ENCODE measurements at places on chromosomes 5 and 9.

- no peak for DNase-seq
Observed at GRCh38 chr9:128469070-128469469, 13.3 kb downstream of the ODF2 start.

DNA sequence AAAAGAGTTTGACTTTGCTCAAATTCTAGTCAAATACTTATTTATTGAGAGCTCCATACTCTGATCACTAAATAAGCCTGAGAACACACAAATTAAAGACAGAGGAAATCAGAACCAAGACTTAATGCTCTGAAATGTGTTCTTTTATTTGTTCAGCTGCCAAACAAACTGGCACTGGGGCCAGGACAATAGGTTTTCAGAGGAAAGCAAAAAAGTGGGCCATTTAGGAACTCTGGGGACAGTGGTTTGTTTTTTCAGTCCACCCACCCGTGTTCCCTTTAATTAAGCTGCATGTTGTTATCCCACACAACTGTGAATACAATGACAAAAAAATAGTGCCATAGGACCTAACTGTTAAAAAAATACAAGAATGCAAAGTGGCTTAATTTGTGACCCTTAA, 95.4 kb upstream of the RETREG1 start:
- DNase-seq = no peak

DNA sequence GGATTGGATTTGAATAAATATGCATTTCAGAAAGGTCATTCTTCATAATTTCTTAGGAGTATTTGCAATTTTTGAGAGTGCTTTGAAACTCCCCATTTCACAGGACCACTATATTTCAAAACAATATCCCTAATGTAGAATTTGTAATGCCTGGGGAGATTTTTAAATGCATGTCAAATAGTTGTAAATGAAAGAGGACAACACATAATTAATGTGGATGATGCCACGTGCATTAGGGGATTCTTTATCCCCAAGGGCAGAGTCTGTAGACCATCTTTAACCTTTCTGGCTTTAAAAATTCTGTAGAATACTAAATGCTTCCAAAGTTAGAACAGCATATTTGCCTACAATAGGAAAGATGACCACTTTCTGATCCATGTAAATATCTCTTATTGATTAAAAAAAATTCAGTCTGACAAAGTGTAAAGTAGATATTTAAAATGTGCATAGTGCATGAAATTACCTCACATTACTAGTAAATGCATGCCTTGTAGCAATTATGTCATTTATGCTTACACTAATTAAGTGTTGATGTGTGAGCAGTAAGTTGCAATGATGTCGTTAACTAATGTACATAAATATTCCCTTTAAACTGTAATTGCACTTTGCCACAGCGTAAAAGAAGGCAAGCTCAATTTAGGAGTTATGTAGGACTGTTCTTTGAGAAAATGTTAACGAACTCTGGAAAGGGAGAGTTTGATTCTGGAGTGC, 416.1 kb downstream of the PSAT1 start:
- no peak for DNase-seq

- DNase-seq = no peak
Observed at GRCh38 chr5:74093561-74093960, 467.6 kb downstream of the ARHGEF28 start.

- no peak for DNase-seq
Observed at GRCh38 chr9:134571946-134572917, 69.4 kb upstream of the COL5A1 start.

- DNase-seq = no peak
Observed at GRCh38 chr9:137275588-137276472, 1.7 kb upstream of the TOR4A start.

Data from GM13977 (cell line).